Right kidney (tissue), 9 donors: ENCODE measurements at places on chromosomes 2 and 18.

GRCh38 chr2:236082061-236082460 lies 86.1 kb downstream of the GBX2 start:
- DNase-seq, result no peak

DNA sequence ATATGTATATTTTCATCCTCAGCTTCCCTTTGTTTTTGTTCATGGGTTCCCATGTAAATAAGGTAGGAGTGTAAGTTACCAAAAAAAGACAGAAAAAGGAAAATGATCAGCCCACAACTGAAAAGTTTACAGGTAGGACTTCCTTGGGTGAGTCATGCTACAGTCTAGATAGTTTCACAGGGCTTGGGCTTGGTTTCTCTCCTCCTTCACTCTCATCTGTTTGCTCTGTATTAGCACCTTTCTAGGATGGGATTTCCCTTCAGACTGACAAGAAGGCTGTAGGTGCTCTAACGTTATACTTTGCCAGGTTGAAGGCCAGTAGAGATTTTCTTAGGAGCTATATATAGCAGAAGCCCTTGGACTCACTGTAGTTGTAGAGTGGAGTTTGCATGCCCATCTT lies 57.9 kb downstream of the FAM171B start:
- DNase-seq, result no peak

DNA sequence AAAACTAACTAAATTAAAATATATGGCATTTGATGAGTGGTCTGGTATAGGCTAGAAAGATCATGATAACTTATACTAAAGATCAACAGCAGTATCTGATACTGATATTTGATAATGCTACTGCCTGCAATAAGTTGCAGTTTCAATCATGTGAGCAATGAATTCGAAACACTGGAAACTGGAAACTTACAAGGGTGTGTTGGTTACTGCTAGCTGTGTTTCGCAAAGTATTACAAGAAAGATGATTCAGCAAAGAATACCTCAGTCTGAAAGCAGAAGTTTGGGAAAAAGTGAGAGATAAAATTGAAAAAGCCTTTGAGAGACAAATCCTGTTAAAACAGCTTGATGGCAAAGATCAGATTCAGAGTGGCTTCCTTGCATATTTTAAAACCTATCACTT lies 294.5 kb downstream of the CCDC178 start:
- no peak for DNase-seq

DNA sequence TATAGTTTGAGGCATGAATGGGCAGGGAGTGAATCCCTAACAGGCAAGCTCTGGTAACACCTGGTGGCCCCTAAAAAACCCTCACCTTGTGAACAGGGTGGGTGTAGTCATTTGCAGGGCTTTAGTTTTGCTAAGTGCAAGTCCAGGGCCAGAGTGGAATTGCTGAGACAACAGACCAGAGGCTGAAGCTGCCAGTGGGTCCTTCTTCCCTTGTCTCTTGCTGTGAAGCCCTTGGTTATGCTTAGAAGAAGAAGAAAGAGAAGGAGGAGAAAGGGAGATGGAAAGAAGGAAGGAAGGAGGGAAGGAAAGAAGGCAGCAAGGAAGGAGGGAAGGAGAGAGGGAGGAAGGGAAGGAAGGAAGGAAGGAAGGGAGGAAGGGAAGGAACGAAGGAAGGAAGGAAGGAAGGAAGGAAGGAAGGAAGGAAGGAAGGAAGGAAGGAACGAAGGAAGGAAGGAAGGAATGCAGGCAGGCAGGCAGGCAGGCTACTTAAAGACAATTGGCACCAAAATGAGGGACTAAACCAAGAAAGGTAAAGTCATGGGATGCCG lies 45.8 kb downstream of the SMAD7 start:
- no peak for DNase-seq

GRCh38 chr18:73164430-73164829 lies 296.6 kb upstream of the NETO1 start:
- DNase-seq, result no peak

- DNase-seq, result peak; percentile 80
Observed at GRCh38 chr2:191676790-191677645, 918 bp upstream of the NABP1 start.

DNA sequence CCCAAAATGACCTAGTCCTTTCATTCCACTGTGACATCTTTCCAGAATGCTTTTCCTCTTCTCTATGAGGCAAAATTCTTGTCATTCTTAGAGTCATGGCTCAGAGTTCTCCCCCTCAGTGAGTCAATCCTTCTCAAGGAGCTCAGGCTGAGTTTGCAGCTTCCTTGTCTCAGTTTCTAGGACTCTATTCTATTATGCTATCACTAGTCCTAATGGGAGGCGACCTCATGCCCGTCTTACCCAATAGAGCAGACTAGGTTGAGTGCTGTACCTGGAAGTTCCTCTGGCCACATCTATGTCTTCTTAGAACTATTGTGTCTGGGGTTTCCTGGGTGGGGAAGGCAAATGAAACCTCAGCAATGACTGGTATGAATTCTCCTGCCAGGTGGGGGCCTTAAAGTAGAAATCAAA lies 51.5 kb downstream of the HAUS1 start:
- no peak for DNase-seq

GRCh38 chr2:58010599-58010998 lies 36.0 kb upstream of the VRK2 start:
- DNase-seq, result no peak
